ENCODE measurements at places on chromosomes 2 and 18.

DNA sequence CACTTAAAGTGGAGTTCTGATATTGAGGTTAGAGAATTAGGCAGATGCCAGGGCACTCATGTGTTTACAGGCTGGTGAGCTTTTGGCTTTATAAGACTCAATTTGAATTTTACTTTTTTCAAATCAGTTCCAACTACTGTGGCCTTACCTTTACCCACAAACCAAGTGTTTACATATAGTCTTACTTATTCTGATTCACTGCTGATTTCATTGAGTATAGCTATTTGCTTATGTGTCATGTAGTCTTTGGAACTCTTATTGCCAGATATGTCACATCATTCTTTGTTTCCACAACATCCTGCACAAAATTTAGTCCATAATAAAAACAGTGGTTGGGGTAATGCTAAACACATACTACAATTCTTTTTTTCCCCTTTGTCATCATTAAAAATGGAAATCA is 96.5 kb downstream of the XIRP2 start:
- no peak for DNase-seq

DNA sequence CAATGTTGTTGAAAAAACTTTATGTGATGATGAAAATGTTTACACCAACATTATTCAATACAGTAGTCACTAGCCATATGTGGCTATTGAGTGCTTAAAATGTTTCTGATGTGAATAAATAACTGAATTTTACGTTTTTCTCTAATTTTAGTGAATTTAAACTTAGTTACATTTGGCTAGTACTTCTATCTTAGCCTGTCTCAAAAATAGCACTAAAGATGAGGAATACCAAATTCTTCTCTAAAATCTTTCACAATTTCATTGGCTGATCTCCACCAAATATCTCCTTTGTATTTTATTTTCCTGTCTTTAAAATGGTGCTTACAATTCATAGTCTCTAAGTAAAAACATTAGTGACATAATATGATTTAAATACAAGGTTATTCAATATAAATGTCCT is 83.7 kb upstream of the RND3 start:
- DNase-seq: no peak

GRCh38 chr2:107361751-107362381 is 464.8 kb upstream of the RGPD4 start:
- no peak for DNase-seq

GRCh38 chr18:46953195-46953594 is 35.8 kb downstream of the KATNAL2 start:
- no peak for DNase-seq

DNA sequence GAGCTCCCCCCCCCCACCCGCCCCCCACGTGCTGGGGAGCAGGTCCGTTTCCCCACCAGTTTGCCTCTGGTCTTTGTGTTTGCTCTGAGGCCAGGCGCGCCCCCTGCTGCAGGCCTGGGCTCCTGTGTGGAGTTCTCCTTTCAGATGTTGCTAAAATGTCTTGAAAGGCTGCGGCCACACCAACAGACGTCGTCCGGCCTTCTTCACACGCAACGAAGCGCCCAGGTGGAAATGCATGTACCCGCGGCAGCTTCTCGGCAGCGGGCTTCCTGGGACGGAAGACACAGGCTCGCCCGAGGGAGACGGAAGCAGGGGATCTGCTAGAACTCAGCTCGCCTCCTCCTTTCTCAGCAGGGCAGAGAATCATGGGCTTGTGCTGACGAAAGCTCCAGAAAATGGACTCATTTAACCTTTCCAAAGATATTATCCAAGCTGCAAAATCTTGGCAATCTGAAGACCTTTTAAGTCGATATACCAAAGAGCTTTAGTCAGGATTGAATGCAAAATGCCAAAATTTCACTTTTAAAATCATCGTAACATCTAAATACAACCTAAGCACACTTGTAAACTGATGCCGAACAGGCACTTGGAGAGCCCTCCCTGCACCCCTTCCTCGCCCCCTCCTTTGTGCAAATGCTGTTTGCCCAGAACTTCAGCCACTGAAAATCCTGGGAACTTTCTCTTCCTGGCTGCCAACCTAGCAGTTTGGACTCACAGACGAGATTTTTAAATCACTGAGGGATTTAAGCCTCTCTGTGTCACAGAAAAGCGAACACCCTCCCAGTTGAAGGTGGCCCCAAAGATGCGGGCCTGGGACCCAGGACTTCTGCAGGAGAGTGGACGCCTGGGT is 125.5 kb upstream of the ZNF516 start:
- peak; percentile 85 for DNase-seq

GRCh38 chr2:128504246-128505149 is 185.8 kb upstream of the HS6ST1 start:
- DNase-seq: no peak

DNA sequence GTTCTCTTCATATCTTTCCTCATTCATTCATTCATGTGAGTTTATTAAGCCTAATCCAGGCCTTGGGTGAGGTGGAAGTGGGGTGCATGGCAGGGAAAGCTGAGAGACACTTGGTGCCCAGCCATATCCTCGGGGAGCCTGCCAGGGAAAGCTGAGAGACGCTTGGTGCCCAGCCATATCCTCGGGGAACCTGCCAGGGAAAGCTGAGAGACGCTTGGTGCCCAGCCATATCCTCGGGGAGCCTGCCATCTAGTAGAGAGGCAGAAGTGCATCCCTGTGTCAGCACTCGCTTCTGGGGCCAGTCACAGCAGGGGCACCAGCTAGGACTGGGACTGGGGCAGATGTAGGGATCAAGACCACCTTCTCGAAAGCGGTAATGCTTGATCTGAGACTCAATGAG is 39.4 kb downstream of the DDX18 start:
- no peak for DNase-seq

DNA sequence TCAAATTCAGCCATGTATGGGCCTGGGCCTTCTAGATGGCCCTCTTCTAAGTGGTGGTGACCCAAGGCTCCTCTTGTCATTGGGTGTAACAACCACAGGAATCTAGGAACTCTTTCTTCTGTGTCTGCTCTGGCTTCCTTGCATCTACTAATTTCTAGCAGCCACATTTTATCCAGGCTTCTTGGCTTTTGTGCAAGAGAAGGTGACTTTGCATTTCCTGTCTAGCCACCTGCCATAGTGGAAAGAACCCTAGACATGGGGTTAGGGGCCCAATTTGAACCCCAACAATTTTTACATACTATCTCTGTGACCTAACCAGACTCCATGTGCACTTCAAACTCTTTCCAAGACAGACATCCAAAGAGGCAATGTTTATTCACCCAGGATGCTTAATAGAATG is 25.1 kb downstream of the SMYD1 start:
- no peak for DNase-seq

GRCh38 chr2:31957354-31958139 is 53.3 kb downstream of the MEMO1 start:
- DNase-seq: no peak

- no peak for DNase-seq
Measured at GRCh38 chr18:73656691-73657090, 490.9 kb downstream of the FBXO15 start.

DNA sequence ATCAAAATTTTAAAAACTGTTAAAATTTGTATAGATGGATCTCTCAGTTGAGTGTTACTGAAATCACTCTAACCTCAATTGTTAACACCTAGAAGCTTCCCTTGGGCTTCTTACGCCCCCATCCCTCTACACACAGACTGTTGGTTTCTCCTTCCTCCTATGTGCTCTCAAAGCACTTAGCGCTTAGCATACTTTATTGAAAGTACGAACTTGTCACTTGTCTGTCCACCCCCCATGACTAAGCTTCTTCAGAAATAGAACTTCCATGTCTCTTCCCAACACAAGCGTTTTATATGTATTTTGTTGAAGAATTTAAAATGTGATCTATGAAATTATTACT is 441 bp downstream of the MPHOSPH10 start:
- peak; percentile 36 for DNase-seq

- peak; percentile 34 for DNase-seq
Measured at GRCh38 chr18:28176698-28176947, 307 bp downstream of the CDH2 start.

DNA sequence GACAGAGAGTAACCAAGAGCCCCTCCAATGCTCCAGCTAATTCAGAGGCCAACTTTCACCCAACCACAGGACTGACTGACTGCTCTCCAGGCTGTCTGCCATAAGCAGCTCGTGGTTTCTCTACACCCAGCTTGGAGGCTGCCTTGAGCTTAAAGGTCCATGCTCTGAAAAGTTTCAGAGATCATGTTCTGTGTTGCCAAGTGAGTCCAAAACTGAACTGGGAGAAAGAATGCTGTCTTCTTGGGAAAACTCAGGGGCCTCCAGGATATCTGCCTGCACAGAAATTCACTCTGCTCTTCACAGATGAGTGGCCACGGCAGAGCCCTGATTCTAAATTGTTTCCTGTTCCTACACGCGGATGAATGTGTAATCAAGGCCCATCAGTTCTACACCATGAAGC is 51.1 kb downstream of the LPIN2 start:
- no peak for DNase-seq
